ENCODE measurements at places on chromosomes 12 and 14.

GRCh38 chr12:1881936-1882335 is 36.5 kb downstream of the CACNA2D4 start:
- DNase-seq: no peak

- no peak for DNase-seq
Measured at GRCh38 chr14:72965249-72965648, 39.0 kb downstream of the DCAF4 start.

GRCh38 chr14:22797017-22797917 is 18.0 kb downstream of the SLC7A7 start:
- no peak for DNase-seq

DNA sequence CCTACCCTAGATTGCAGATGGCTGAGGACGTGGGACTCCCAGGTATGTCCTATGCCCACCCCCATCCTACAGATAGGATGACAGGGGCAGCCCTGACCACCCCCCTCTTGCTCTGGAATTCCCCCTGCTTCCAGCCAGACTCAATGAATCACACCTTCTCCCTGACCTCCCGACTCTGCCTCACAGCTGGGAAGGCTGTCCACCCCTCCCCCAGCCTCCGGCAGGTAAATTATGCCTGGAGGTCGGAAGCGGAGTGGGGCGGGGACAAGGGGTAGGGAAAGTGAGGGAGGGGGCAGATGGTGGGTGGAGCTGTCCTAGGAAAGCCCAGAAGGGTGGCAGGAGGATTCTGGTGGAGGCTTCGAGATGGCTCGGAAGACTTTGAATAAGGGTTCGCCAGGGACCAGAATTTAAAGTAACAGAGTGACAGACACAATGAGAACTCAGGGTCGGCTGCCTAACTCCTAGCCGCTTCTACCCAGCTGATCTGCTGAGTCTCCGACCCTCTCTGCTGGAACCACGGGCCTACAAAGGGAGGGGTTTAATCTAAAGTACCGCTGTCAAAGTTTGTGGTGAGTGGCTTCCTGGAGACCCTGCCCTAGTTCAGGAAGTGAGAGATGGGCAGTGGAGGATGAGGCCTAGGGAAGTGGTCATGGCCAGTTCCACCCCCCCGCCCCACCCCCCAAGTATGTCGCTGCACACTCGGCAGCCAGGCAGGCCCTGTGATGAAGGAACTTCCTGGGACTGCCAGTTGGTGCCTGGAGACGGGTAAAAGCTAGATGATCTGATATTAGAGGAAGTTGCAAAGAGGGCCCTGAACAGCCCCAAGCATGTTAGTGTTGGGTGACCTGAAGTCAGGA is 4.2 kb downstream of the PLEKHG3 start:
- no peak for DNase-seq

DNA sequence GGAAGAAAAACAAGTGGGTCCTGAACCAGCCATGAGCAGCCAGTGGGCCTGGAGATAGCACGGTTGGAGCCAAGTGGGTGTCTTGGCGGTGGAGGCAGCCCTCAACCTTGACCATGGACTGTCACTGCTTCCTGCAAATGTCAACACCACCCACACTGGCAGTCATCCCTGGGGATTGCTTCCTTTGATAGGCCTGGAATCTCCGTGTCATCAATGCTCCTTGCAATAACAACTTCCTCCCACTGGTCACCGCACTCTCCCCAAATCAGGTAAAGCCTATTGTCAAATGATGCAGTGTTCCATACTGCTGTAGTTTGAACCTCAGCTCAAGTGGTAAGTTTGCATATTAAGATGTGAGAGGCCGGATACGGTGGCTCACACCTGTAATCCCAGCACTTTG is 129.1 kb downstream of the NTF3 start:
- DNase-seq: no peak

DNA sequence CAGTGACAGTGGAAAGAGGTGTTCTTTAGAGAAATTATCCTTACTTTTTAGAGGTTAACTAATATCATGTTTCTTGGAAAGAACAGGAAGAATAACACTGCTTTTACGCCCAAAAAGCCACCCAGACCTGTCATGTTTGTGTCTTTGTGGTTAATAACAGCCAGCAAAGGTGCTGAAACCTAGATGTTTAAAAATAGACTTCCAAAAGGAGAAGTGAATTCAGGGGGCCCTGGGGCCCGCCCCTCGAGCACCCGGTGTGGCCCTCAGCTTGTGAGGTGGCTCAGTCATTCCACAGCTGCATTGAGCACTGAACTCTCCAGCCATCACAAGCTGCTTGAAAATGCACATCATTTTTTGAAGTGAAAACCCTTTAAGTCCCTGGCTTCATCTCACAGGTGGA is 20.8 kb upstream of the AMN start:
- no peak for DNase-seq

GRCh38 chr12:113231235-113232088 is 10.2 kb downstream of the TPCN1 start:
- no peak for DNase-seq

DNA sequence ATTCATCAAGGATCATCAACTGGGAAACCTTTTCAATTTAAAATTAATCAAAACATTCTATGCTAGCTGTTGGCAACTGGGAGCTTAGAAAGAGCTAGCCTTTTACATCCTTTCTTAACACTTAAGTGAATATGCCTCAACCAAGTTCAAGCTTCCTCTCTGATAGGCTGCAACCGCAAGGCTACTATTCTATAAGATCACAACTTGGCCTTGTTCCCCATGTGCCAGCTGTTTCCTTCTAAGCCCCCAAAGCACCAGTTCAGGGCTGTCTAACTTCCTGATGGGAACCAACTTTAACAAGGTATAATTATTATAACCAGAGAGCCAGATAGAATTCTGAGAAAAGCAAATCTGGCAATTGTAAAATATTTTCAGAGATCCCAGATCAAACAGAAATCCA is 37.0 kb downstream of the KCNC2 start:
- no peak for DNase-seq

- no peak for DNase-seq
Measured at GRCh38 chr12:87518036-87518435, 511.2 kb downstream of the C12orf50 start.

DNA sequence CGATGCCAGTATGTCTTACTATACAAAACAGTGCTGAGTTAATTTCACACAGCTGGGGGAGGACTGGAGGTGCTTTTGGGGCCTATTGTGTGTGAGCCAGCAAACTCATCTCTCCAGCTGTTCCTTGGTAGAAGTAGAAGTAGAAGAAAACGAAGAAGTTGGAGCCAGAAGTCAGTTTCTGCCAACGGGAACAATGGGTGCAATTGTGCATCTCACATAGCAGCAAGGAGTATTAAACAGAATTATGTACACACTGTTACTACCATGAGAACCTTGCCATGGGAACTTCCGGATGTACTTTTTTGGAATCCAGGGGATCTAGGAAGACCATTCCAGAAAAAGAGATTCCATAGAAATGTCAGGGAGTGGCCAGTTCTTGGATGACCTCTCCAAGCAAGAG is 88.6 kb downstream of the VCPKMT start:
- no peak for DNase-seq

GRCh38 chr14:76974365-76974764 is 54.1 kb downstream of the IRF2BPL start:
- DNase-seq: no peak

DNA sequence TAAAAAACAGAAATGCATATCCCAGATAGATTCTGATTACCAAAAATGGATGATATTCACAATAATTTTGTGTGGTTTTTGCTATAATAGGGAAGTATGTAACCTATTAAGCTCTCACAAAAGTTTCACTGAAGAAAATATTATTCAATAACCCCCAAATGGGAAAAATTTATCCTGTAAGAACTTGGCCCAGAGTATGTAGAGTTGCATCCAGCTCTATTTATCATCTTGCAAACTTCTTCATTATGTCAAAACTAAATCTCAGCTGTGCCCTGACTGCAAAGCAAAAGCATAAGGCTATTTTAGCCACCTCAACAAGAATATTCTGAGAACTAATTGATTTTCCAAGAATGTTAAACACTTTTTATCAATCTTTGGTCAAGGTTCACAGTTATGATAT is 199.2 kb downstream of the PAX9 start:
- DNase-seq: no peak

DNA sequence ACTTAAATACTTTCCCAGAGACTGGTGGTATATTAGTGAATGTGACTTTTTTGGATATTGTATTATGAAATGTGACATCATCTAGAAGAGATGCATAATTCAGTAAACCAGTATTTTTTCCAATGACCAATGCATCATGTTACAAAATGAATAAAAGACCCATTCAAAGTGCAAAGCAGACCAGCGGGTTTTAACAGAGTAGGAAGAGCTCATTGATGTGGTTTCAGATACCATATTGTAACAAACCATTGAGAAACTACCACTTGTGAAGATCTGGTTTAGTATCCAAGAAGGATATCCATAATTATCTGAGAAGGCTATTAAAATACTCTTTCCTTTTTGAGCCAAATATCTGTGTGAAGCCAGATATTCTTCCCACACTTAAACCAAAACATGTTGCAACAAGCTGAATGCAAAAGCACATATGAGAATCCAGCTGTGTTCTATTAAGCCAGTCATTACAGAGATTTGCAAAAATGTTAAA is 47.7 kb downstream of the MVK start:
- DNase-seq: no peak
